ENCODE measurements at places on chromosomes 6 and 20.

DNA sequence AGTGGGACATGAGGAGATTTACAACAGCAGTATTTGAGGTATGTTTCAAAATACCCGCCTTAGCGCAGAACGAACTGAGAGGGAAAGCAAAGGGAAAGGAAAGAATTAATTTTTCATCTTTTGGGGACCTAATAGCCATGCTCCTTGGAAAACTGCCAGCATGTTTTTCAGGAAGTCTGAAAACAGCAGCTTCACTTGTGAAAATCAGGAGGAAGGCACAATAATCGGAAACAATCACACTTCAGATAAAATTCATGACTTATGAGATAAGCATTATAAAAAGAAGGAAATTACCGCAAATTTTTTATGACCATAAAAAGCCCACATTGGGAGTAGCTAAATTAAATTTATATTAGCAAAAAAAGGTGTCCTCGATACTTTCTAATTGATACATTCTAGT, 541.1 kb downstream of the HAO1 start:
- DNase-seq, result no peak

DNA sequence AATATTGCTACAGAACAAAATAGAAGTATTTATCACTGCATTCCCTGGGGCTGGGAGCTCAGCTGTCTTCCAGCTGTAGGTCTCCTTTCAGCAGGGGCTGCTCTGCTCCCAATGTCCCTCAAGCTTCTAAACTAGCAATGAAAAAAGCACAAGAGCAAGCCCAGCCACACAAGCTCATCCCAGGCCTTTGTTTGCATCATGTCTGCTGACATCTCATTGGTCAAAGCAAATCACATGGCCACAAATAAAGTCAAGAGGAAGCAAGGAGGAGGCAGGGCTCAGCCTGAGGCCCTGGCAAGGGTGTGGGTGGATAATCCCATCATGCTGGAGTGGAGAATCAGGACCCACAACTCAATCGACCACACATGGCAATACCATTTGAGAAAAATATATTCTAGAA, 2.2 kb upstream of the BFSP1 start:
- DNase-seq, result peak; percentile 72

- DNase-seq, result no peak
These were observed 993.8 kb upstream of the MAP3K7 start for GRCh38 chr6:91580635-91581034.

DNA sequence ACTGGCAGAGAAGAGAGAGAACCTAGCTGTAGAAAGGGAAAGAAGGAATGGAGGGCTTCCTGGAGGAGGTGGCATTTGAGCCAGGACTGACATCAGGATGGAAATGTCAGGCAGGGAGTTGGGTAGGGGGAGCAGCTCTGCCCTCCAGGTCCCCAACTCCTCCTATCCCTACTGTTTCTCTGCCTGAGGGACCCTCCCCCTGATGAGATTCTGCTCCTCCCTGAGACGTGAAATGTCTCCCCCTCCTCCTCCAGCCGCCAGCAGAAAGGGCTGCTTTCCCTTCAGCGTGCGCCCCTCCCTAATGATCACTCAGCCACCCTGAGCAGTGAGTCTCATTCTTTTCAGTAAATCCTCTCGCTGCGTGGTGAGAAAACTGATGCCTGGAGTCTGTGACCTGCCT, 40.6 kb downstream of the HLA-DPB1 start:
- DNase-seq, result no peak

- no peak for DNase-seq
These were observed 26.8 kb downstream of the MYT1 start for GRCh38 chr20:64191002-64191401.

- DNase-seq, result no peak
These were observed 1117.7 kb upstream of the MAP3K7 start for GRCh38 chr6:91704531-91704930.

GRCh38 chr20:41004531-41005360, 23.9 kb upstream of the TOP1 start:
- no peak for DNase-seq

GRCh38 chr20:33305589-33306057, 22.6 kb downstream of the BPIFB1 start:
- no peak for DNase-seq

DNA sequence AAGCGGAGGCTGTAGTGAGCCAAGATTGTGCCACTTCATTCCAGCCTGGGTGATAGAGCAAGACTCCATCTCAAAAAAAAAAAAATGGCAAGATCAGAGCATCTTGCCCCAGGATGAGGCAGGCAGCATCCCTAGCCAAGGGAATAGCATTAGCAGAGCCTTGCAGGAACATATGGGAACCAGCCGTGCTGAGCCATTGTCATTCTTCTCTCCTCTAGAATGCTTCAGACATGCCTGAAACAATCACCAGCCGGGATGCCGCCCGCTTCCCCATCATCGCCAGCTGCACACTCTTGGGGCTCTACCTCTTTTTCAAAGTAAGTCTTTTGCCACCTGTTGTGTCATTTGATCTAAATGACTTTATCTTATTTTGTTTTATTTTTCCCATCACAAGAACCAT, 13.0 kb downstream of the HM13 start:
- no peak for DNase-seq

DNA sequence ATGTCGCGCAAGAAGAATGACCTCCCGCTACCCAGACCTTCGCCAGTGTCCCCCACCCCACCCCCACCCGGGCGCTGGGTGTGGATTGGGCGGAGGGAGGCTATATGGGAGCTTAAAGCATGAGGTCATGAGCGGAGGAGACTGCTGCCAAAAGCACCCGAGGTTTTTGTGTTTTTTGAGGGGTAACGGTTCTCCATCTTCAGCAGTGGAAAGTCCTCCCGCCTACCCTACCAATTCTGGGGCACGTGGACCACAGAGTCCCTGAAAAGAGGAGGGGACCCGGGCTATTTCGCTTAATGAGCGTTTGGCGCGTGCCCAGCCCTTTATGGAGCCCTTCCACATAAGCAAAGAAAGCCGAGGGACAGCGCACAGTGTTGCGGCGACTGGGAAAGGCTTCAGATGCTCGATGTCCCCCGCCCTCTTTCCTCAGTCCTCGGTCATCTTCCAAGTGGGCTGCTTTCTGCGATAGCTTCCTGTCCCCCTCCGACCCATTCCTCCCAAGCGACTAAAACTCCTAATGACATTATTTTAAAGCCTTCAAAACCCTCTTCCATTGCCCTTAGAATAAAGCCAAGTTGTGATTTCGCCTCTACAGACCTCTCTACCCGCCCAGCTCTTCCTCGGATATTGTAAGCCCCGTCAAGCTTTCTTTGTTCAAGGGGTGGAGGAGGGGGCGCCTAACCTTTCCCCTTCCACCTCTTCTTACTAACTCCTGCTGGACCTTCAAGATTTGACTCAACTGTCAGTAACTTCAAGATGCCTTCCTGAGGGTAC, 2.1 kb upstream of the TRERF1 start:
- peak; percentile 17 for DNase-seq
